ENCODE measurements at places on chromosomes 11 and 22.
A peak's percentile ranks its signal among the peaks of the same experiment; 100 is the strongest.

- DNase-seq: no peak
Measured at GRCh38 chr11:58867556-58867955, 23.1 kb upstream of the GLYATL2 start.

GRCh38 chr22:19750507-19751490, 9.8 kb upstream of the TBX1 start:
- peak; percentile 62 for DNase-seq

DNA sequence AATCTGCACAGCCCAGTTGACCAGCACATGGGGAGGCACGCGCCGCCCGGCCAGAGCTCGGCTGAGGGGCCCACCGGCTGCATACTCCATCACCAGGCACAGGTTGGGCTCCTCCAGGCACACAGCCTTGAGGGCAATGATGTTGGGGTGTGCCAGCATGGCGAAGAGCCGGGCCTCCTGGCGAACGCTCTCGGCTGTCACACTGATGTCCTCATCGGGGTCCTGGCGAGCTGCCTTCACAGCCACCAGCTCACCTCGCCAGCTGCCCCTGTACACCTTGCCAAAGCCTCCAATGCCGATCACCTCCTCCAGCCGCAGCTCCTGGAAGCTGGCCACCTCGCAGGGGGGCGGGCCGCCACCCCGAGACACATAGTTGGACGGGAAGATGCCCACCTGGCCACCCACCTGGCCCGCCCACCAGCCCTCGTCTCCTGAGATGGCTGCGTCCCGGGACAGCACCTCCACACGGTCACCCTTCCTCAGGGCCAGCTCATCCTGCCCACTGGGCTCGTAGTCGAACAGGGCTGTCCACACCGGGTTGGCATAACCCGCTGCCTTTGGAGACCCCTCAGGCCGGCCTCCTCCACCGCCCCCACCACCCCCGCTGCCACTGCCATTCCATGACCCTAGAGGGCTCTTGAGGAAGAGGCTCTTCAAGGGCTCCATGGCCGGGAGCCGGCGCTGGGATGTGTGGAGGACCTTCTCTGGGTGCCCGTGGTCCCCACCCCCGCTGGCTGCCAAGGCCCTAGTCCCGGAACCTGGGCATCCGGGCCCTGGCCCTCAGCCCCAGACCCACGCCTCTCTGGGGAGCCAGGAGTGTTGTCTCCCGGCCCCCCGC, 711 bp downstream of the MAP3K11 start:
- DNase-seq: no peak

- no peak for DNase-seq
Measured at GRCh38 chr11:71539017-71539416, 1.2 kb downstream of the KRTAP5-8 start.

DNA sequence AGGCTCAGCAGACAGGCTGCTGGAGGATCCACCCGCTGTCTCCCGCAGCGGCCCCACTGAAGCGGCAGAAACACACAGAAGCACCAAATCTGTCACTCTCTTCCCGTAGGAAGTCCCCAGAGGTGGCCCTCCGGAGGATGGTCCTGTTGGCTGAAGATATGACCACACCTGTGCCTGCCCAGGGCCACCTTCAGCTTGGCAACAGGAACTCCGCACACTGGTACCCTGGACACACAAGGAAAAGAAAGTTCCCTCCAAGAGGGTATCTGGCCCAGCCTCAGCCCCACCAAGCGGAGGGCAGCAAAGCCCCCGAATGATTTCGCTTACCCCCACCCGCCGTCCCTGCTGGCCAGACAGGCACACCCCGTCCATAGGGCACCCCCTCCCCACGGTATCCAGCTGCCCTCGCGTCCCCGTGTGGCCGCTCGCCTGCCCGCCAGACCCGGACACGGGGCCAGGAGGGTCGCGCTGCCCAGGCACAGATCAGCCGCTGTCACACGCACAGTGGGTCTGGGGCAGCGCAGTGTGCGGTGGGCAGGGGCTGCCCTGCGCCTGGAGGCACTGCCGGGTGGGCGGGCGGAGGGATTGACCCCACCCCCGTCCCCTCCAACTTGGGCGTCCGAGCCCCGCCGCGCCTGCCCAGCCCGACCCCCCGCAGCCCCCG, 7.0 kb downstream of the RASSF7 start:
- DNase-seq: peak; percentile 13

GRCh38 chr11:113507341-113507740, 32.1 kb upstream of the DRD2 start:
- no peak for DNase-seq

GRCh38 chr22:28283068-28283654, 364.1 kb upstream of the PITPNB start:
- DNase-seq: peak; percentile 40

DNA sequence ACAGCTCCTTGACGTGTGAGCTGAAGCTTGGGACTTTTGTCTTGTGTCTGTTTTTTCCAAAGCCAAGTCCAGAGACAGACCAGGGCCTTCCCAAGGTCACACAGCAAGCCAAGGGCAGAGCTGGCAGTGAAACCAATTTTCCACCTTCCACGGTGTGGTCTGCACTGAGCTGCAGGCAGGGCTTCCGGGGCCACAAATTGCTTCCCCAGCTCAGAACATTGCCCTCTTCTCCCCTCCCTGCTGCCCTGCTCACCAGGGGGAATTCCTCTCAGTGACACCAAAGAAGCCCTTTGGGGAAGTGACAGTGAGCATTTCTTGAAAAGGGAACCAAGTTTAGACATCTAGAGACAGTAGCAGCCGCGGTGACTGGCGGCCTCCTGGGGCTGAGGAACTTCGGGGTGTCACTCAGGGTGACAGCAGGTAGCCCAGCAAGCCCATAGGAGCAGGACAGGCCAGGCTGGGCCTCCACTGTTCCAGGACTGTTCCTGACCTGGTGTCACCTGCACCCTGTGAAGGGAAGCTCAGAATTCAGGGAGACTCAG, 9.2 kb downstream of the FXYD2 start:
- no peak for DNase-seq

- DNase-seq: peak; percentile 24
Measured at GRCh38 chr11:67120456-67120855, 1.4 kb downstream of the KDM2A start.

GRCh38 chr11:118076754-118077281, at the start of gene TMPRSS4:
TSS of gene TMPRSS4 (plus strand) at chr11:118077078. CDS start at chr11:118077303, 225 bp downstream.
- DNase-seq: no peak

DNA sequence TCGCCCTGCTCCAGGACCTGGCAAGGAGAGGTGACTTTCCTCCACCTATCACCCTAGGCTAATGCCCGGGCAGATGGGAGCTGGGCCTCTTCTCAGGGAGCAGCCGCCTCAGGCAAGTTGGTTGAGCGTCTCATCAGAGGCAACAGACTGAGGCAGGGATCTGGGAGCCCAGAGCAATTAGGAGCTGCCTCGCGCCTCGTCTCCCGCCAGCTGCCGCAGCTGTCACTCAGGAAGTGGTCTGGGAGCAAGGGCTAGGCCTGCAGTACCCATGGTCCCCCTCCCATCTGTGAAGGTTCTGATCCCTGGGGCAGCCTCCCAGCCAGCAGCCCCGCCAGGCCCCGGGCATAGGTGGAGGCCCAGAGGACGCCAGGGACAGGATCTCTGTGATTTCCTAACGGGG, 4.6 kb upstream of the CABP7 start:
- no peak for DNase-seq

GRCh38 chr22:34934261-34934660, 131.7 kb upstream of the ISX start:
- DNase-seq: peak; percentile 28

GRCh38 chr11:73186294-73186850, 31.7 kb upstream of the P2RY2 start:
- DNase-seq: no peak

GRCh38 chr11:37496201-37496600, 898.2 kb upstream of the RAG2 start:
- no peak for DNase-seq

DNA sequence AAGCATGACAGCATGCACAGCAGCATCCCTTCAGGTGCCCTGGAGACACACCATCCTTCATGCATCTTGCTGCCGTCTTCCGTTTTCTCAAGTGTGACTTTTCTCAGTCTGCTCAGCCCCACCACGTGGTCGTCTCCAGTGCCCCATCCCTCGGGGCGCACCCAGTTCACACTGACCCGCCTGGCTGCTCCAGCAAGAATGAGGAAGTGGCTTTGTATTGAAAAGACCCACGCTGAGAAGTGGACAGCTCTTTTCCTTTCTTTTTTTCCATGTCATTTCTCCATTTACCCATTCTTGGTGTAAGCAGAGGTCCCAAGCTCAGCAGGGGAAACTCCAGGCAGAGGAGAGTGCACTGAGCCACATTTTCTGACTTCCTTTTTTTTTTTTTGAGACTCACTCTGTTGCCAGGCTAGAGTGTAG, 14.5 kb downstream of the SERPINH1 start:
- peak; percentile 62 for DNase-seq

GRCh38 chr11:71934213-71934612, 5.4 kb downstream of the RNF121 start:
- no peak for DNase-seq

DNA sequence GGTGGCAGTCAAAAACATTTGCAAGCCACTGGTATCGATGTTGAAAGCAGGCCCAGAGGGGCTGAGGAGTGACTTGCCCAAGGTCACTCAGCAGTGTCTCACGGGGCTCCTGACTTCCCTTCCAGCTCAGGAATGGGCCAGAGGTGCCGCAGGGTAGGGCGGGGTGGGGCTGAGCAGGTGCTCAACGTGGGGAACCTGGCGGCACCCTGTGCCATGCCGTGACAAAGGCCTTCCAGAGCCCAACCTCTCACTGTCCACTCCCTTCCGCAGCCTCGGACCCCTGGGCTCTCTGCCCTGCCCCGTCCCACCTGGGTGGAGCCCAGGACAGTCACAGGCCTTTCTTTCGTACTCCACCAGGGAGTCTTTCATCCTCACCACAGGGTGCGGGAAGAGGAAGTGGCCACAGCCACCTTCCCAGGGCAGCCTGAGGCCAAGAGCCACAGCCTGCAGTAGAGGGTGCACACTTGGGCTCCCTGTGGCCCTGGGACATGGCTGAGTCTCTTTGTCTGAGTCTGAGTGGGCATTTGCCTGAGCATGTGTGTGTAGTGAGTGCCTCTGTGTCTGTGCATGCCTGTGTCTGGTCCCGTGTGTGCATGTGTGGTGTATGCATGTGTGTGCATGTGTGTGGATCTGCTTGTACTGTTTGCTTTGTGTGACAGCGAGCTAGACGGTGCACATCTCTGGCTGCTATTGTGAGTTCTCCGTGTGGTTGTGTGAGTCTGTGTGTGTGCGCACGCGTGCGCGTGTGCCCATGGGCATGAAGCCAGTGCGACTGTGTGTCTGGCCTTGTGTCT, 6.0 kb upstream of the LIF start:
- DNase-seq: no peak

DNA sequence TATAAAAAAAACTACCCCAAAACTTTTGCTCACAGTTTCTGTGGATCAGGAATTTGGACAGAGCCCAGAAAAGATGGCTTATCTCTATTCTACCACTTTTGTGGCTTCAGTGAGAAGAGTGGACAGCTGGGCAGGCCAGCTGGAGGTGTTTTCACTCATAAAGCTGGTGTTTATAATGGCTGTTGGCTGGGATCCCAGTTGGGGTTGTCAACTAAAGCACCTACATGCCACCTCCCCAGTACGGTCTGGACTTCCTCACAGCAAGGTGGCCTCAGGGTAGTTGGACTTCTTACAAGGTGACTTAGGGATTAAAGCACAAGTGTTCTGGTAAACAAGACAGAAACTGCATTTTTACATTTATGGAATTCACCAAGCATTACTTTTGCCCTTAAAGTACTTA, 171.0 kb downstream of the NELL1 start:
- DNase-seq: no peak

DNA sequence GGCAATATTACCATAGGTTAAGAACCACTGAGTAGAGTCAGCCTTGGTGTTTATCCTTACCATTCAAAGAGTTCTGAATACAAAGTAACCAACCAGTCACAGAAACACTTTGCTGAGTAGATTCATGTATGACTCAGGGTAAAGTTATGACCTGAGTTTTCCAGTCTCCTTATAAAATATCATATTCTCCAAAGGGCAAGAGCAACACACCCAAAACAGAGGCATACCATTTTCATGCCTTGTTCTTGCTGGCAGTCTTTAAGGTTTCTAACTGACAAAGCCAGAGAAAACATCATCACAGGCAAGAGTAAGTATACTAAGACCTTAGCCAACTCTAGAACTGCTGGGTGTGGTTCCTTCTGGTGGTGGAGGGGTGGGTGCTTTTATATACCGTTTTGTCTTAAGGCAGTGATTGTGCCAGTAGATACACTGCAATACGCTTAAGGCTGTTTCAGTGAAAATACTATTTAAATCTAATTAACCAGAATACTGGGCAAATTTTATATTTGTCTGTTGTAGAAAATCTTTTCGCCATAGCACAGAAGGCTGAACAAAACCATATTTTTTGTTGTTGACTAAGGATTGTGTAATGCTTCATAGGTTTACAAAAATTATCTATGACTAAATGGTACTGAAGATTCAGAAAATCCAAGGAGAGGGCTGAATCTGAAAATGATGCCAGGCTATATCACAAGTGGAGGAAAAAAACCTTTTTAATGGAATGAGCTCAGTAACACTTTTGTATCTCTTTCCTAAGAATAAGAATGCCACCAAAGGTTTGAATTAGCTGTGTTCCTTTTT, 3.0 kb downstream of the ATL3 start:
- DNase-seq: peak; percentile 91

GRCh38 chr11:27757953-27758352, 57.7 kb upstream of the BDNF start:
- peak; percentile 50 for DNase-seq

DNA sequence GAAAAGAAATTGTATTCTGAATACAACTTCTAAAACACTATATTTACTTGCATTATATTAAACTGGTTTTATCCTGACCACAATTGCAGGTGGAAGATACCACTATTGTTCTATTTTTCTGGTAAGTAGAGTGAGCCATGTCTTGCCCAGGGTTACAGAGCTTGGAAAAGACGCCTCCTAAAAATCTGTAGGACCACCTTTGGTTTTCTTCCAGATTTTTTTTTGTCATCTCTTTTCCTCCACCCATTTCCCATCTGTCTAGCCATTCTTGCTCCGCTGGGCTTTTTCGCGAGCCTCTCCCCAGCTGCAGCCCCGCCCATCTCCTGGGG, 294 bp upstream of the MTMR3 start:
- DNase-seq: no peak

DNA sequence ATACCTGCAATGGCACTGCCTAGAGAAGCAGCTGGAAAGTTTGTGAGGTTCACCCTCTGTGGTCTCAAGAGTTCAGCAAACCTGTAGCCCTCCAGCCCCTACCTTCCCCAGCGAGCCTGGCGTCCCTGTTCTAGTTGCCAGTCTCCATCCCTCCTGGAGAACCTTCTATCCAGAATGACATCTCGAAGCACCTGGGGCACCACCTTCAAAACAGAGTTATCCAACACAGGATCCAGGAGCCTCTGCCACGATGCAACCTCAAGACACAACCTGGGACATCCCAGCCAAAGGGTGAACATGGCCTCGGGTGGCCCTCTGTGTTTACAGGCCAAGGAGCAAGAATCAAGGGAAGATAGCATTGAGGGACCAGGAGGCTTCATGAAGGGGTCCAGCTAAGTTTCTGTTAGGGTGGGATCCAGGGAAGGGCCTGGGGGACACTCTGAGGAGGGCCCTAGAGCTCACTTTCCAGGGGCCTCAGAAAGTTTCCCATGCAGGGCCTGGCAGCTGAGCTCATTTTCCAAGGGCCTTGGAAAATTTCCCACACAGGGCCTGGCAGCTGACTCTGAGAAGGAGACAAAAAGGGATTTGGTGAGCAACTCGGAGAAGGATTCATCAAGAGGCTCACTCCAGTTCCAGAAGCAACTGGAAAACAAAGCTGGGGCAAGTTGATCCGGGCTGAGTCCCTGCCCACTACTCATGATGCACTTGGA, 36.9 kb upstream of the SYT13 start:
- no peak for DNase-seq

All from adipocyte (in vitro differentiated cells).